SJCRH30 (cell line): ENCODE measurements at places on chromosomes 11 and 22.
A peak's percentile ranks its signal among the peaks of the same experiment; 100 is the strongest.

DNA sequence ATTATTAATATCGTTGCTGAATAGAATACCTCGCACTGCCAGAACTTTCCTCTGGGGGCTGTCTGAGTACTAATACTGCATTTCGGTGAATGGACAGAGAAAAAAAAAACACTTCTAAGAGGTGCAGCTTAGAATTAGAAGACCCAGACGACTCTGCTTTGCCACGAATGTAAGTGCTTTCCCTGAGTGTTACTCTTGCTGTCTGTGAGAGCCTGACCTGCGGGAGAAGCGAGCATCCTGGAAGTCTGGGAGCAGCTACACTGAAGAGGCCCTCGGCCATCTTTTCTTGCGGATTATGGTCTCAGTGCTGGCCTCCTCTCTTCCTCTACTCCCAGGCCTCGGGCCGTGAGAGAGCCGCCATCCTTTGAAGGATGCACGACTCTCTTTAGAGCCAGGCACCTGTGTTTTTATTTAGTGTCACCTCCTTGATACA is 94.9 kb downstream of the SCN3B start:
- DNase-seq: no peak

DNA sequence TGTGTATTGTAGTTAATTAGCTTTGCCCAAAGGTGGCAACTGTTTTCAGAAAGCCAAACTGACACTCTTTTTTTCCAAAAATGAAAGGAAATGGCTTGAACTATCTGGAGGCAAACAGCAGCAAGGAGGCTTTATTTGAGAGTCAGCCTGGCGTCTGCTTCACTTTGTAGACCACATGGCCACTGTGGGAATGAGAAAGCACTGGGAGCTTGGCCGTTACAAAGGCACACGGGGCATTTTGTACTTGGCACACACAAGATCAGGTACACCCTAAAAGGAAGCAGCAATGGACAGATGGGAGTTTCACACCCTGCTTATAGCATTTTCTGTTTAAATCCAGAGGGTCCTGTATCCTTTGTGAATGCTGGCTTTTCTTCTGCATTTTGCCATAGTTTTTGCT is 126.3 kb downstream of the MPPED2 start:
- DNase-seq: no peak

GRCh38 chr11:44623341-44623730 is 57.9 kb downstream of the CD82 start:
- DNase-seq: no peak

GRCh38 chr22:48945621-48946458 is 881.8 kb downstream of the BRD1 start:
- DNase-seq: no peak

DNA sequence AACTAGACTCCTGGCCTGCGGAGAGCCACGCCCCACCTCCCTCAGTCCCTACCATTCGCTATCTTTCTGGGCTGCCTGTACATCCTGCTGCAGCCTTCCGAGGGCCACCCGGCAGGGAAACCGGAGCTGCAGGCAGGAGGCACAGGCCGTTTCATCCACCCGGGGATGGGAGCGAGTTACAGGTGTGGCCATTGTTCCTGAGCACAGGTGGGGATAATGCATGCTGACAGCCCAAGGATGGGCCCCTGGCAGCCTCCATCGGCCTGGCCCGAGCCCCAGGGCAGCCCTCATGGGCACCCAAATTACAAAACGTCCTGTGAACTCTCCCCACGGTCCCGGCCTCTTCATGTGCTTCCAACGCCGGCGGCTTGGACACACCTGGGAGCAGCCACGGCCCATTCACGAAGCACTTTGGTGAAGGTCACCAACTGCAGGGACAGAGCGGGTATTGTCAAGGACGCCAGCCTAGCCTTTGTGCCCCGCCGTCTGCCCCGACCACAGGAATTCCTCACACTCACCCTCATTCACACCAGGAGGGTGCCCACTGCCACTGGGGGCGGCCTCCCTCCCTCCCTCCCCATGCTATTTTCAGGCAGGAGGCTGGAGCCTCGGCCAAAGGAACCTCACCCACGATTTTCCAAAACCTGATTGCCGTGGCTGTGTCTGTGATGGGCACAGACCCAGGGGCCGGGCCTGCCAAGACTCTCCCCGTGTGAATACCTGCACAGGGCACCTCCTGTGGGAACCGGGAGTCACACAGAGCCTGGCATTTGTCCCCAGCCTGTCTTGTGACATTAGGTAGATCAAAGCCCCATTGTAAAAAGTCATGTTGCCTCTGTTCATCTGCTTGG is 42.1 kb upstream of the MYEOV start:
- no peak for DNase-seq

- DNase-seq: no peak
Measured at GRCh38 chr11:22392561-22392960, 54.4 kb downstream of the SLC17A6 start.

- DNase-seq: no peak
Measured at GRCh38 chr11:86292912-86293616, 9.0 kb upstream of the HIKESHI start.

DNA sequence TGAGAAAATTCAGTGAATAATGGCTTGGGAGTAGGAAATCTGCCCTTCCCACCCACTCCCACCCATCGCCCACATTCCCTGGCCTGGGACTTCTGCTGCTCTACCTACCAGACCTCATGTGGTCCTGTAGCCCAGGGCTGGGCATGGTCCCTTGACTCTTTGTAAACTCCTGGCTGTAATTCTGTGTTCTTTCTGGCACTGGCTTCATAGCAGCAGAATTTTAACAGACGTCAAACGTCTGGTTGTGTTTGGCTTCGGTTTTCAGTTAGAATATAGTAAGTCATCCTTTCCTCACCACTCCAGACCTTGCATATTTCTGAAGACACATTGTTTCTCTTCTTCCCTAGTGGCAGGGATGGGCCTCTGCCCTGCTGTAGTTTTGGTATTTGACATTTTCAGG is 210.6 kb downstream of the CSNK2A3 start:
- no peak for DNase-seq

GRCh38 chr11:70415191-70415590 is 16.9 kb downstream of the CTTN start:
- DNase-seq: no peak

DNA sequence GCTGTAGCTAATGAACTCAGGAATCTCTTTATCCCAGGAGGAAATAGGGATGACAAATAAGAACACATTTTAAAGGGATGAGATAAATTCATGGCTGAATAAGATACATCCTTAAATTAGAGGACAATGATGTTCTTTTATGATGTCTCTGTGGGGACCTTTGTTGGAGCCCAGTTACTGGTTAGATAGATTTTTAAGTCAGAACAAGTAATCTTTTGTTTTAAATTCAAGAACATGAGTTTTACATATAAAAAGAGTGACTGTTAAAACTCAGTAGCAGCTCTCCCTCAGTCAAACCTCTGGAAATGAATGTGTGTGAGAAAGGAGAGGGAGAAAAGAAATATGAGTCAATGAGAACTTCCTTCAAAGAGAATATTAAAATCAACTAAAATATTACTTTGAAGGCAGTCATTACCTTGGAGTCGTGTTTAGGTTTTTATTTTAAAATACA is 241.6 kb downstream of the SWAP70 start:
- DNase-seq: no peak

- DNase-seq: peak; percentile 49
Measured at GRCh38 chr11:126185259-126186024, 26.0 kb downstream of the RPUSD4 start.

- DNase-seq: no peak
Measured at GRCh38 chr22:30871391-30872284, 96.9 kb downstream of the MORC2 start.

DNA sequence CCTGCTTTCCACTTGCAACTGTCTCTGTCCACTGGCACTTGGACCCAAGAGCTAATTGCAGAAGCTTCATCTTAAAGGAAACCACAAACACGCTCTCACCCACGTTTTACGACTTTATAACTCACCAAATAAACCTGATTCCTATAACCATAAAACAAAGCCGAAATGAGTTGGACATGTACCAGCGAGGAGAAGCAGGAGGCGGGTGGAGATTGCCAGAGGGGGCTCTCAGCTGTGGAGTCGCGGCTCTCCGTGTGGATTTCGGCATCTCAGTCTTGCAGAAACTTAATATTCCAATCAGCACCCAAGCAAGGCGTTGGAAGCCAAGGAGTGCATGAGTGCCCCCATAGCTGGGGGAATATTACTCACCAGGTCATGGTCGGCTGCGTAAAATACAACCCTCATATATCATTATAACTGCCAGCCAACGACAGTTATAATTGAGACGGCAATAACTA is 483.6 kb downstream of the MN1 start:
- no peak for DNase-seq

DNA sequence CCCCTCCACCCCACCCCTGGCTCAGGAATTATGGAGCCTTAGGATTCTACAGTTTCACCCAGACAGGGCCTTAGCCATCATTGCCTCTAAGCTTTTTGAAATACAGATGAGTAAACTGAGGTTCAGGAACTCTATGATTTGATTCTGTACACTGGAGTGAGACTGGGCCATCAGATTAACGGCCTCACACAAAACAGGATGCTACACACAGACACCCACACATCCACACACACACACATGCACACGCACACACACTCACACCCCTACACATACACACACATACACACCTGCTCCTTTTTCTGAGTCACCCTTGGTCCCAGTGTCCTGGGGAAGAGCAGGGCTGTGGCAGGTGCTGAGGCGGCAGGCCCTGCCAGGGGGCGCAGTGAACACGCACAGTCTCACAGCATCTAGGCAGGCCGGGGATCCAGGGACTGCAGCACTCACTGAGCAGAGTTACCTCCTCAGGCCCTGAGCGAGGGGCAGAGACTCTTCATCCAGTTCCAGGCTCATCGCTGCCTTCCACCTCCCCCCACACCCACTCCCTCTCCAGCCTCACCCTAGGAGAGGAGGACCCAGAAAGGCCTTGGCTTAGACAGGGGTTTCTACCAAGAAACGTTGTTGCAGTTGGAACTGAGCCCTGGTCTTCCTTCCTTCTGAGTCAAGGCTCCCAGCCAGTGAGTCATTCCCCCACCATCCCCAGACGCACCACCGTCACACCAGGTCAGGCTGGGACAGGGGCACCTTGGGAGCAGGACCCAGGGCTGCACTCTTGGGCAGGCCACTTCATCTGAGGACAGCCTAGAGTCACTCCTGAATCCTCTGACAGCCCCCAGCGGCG is 89.8 kb upstream of the PARVA start:
- peak; percentile 86 for DNase-seq
